ENCODE measurements at places on chromosomes 11 and 22. TPM values are rescaled to one million over a fixed set of nuclear protein-coding genes. Genes with fewer than 3 reads are reported as not detected.

The RFPL3 gene
- total RNA-seq = not detected

The CTSF gene
- total RNA-seq = 20.0 TPM

The ASCL2 gene
- 1.7 TPM for total RNA-seq

The KCNA4 gene
- total RNA-seq = 0.30 TPM

The CNGA4 gene
- total RNA-seq = 0.49 TPM

The PDGFD gene
- total RNA-seq = 39.4 TPM

The RAB39A gene
- 0.79 TPM for total RNA-seq

The MOGAT2 gene
- total RNA-seq = 9.6 TPM

The APOA4 gene
- total RNA-seq = not detected

The MFRP gene
- total RNA-seq = 0.10 TPM

The RIBC2 gene
- 2.1 TPM for total RNA-seq

The KCNJ5 gene
- total RNA-seq = 2.0 TPM

The RPL27A gene
- 990 TPM for total RNA-seq

The SCN3B gene
- 3.6 TPM for total RNA-seq

The KRTAP5-1 gene
- total RNA-seq = 0.30 TPM

The OR56B1 gene
- not detected for total RNA-seq

The SNX32 gene
- total RNA-seq = 1.4 TPM

The PATE2 gene
- total RNA-seq = not detected

The C1QTNF6 gene
- 15.0 TPM for total RNA-seq

Measured in skin of body (tissue), 3 donors.